T1000 (cell line): ENCODE measurements at places on chromosomes 16 and 17.

GRCh38 chr17:48630009-48630924 is 4.1 kb upstream of the HOXB9 start:
- no peak for DNase-seq

DNA sequence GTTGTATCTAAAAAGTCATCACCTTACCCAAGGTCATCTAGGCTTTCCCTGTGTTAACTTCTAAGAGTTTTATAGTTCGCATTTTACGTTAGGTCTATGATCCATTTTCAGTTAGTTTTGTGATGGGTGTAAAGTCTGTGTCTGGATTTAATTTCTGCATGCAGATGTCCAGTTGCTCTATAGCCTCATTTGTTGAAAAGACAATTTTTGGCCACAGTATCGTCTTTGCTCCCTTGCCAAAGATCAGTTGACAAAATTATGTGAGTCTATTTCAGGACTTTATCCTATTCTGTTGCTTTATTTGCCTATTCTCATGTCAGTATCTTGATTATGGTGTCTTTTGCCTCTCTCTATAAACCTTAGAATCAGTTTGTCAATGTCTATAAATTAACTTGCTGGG is 85.1 kb downstream of the METRNL start:
- no peak for DNase-seq

DNA sequence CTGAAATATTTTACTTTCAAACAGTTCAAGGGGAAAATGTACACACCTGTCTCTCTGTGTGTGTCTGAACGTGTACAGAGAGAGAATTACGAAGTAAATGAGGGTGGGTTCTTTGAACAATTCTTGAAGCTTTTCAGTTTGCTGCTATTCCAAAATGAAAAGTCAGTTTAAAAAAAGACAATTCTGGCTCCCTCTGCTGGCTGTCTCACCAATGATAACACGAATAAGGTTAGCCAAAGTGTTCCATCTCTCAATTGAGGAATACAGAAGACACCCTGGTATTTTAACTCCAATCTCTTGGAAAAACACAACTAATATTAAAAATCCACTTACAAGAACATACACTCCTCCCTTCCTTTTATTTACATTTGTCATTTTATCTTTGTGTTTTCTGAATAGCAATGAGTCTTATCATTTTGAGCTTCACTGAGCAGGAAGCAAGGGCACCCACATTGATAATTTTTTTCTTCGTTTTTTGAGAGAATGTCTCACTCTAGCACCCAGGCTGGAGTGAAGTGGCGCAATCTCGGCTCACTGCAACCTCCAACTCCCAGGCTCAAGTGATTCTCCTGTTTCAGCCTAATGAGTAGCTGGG is 20.5 kb downstream of the EFTUD2 start:
- DNase-seq = peak; percentile 6

- no peak for DNase-seq
Measured at GRCh38 chr16:68460067-68460466, 11.8 kb upstream of the SMPD3 start.

DNA sequence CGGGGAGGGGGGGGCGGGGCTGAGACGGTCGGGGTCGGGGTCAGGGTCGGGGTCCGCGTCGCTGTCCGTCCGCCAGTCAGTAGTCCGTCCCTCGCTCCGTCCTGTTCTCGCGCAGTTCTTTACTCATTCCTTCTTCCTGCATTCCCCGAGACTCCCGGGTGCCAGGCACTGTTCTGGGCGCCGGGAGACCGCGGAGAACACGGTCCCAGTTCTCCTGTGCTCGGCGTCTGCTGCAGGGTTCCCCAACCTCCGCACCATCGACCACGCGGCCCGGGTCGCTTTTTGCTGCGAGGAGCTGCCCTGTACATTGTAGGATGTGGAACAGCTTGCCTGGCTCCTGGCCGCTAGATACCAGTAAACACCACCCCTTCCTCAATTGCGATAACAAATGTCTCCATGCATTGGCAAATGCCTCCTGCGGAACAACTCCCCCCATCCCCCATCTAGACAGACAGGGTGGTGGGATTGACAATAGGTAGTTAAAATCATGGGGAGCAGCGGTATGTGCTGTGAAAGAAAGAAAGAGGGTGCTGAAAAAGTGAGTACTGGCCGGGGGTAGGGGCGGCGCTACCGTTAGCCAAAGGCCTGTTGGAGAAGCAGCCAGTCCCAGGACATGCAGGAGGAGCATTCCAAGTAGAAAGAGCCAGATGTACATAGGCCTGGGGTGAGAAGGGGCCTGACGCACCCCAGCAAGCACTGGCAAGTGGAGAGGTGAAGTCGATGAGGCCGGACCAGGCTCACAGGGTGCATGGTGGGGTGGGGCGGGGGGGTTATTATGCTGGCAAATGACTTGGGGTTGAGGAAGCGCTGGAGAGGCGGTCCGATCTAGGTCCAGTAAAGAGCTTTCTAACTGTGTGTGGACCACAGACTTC is 631 bp downstream of the TRAF7 start:
- DNase-seq = no peak

GRCh38 chr16:58269526-58269925 is 25.3 kb downstream of the PRSS54 start:
- DNase-seq = no peak

DNA sequence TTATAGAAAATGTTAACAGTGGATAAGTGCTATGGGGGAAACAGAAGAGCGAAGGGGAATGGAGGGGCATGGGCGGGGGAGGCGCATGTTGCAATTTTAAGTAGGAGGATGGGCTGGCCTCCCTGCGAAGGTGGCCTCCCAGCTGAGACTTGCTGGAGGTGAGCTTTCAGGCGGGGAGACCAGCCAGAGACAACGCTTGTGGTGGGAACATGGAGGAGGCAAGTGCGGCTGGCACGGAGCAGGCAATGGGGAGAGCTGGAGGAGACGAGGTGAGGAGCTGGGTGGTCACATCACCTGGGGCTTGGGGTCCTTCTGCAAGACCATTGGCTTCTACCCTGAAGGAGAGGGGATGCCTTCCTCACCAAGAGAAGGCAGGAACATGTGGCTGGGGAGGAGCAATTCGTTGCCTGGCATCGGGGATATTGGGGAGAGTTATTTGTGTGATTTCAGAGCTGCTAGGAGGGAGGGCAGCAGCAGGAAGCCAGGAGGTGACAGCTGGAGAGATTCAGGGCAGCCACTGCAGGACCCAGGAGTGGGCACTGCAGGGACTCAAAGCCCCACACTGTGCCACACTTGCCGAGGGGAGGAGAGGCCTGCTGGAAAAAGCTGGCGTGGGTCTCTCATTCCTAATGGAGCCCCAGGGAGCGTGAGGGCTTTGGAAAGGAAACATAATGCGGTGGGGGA is 34.4 kb downstream of the PMFBP1 start:
- no peak for DNase-seq

- no peak for DNase-seq
Measured at GRCh38 chr17:8300627-8301242, 5.5 kb upstream of the SLC25A35 start.

DNA sequence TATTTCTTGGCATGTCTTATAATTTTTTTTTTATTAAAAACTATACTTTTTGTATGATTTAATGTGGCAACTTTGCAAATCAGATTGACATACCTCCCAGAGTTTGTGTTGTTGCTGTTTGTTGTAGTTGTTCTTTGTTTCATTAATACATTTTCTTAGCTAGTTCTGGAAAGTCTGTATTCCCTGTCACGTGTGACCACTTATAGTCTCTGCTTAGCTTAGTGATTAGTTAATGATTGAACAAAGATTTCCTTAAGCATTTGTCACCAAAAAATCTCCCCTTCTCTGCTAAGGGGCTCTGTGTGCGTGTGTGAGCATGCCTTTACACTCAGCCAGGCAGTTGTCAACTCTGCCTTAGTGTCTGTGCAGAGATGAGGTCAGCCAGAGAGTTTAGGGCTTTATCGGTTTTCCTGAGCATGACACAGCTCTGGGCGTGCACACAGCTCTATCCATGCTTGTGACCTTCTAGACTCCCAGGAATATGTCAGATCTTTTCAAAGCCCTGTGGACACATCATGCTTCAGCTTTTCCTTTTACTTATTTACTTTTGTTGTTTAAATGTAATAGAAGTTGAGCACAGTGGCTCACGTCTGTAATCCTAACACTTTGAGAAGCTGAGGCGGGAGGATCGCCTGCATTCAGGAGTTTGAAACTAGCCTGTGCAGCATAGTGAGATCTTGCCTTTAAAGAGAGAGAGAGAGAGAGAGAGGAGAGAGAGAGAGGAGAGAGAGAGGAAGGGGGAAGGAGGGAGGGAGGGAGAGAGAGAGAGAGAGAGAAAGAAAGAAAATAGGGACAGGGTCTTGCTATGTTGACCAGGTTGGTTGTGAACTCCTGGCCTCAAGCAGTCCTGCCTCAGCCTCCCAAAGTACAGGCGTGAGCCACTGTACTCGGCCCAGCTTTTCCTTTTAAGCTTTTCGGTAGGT is 21.9 kb downstream of the DNAI2 start:
- DNase-seq = no peak

DNA sequence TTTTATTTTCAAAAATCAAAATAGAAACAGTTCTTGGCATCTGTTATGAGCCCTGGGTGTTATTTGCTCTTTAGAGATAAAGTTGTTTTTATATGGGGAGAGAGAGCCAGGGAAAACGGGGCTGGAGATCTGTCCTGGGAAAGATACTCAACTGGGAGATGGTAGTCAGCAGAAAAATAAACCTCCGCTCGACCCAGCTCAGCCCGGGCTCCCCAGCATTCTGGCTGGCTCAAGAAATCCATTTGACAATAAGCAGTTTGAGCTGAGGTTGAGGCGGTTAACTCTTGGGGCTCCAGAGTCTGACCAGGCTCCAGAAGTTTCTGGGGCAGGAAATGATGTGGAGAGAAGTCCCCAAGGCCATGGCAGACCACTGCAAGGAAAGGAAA is 151.9 kb downstream of the IRX5 start:
- no peak for DNase-seq

DNA sequence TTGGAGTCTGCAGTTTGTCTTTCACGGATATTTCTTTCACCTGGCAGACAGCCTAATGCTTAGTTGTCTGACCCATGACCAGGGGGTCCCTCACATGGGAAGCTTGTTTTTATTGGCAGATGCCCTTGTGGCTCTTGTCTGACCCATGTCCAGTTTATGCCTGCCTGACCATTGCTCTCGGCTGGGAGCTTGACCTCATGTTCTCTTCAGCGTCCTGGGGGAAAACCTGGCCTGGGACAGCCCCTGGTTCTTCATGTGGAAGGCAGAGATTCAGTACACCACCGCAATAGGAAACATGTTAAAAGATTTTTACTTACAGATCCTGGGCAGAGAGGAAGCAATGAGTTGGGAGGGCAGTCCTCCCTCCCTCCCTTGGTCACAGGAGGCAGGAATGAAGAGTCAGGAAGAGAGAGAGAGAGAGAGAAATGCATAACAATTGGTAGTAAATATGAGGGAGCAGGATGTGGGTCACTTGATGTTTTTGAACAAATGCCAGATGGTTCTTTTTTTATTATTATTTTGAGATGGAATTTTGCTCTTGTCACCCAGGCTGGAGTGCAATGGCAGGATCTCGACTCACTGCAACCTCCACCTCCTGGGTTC is 302.7 kb upstream of the MYOCD start:
- no peak for DNase-seq
